ENCODE measurements at places on chromosomes 2 and 18. TPM values are rescaled to one million over a fixed set of nuclear protein-coding genes. Genes with fewer than 3 reads are reported as not detected.

ABCG8 gene
- total RNA-seq, result not detected

RASGRP3 gene
- total RNA-seq, result 5.9 TPM

ALPG gene
- not detected for total RNA-seq

DLGAP1 gene
- 1.4 TPM for total RNA-seq

RDH14 gene
- 40.5 TPM for total RNA-seq
